KBM-7 (cell line): ENCODE measurements at places on chromosomes 4 and X.

DNA sequence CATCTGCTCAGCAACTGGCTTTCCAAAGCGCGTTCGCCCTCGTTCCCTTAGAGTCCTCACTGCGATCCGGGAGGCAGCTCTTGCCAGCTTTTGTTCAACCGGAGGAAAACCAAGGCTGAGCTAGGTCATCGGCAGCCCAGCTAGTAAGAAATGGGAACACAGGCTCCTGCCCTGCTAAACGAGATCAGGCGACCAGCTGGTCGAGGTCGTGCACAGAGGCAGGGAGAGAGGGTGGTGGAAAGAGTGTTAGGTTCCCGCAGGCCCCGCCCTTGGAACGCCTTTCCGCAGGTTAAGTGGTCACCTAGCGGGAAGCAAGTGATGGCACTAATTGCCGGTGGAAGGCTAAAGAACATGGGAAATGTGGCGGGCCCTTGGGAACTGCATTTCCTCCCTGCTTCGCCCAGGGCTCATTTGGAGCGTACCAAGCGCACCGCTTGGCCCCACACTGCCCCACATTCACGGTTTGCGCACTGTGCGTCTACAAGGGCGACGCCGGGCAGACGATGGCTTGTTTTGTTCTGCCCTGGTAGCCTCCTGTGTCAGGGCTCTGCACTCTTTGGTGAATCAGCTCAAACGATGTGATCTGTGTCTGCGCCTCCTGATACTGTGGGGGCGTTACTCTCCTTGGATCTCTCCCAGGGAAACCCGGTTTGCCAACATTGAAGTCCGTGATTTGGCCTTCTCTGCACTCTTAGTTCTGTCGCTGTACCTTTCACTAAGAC, 7.2 kb upstream of the PRDM8 start:
- DNase-seq, result no peak

DNA sequence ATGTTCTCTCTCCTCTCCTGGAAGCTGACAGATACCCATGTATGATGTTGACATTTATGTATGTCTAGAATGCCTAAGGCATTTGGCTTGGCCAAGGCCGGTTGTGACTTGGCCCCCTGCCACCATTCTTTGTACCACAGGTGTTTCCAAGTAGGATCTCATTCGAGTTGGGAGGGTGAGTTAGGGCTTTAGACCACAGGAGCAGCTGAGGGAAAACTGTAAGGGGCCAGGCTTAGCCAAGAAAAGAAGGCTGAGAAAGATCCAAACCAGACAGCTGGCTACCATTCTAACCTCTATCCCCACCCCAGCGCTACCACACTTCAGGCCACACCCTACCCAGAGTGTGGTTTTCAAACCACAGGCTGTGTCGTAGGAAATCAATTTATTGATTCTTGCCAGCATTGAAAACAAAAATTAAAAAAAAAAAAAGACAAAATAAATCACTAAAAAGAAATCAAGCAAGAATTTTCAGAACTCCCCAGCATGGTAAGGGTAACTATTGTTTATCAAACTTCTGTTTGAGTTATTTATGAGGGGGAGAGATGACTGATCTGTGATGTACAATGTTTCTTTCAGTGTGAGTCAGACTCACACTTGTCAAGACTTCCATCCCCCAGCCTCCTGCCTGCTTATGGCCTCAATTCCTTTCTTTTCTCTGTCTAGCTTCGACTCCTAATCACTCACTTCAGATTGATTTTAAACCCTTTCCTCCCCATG, 9.9 kb downstream of the TMSB4X start:
- DNase-seq, result peak; percentile 64

DNA sequence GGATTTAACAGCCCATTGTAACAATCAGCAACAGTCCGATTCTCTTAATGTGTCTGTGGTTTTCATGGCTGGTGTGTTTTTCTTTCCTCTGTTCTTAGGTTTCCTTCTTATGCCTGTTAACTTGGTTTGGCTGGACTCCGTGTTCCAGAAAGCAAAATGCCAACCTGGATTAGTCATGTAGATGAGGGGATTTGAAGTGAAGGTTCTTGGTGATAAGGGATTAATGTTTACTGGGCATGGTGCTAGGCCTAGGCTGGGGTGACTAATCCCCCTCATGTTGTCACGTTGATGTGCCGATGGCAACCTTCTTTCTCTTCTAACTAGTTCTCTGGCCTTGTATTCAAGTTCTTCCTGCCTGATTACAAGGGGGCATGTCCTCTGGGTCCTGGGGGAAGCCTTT, 85.9 kb downstream of the REPS2 start:
- DNase-seq, result no peak

GRCh38 chr4:78735697-78736096, 40.5 kb upstream of the BMP2K start:
- no peak for DNase-seq

DNA sequence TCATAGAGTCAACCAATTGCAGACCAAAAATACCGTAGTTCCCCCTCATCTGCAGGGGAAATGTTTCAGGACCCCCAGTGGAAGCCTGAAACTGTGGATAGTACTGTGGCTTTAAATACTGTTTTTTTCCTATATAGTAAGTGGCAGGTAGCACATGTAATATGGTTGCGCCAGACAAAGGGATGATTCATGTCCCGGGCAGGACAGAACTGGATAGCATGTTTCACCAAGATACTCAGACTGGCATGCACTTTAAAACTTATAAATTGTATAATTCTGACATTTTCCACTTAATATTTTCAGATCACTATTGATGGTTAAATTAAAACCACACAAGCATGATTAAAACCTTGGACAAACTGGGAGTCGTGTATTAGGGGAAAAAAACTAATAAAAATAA, 276.3 kb upstream of the AGA start:
- no peak for DNase-seq

GRCh38 chrX:26208012-26208411, 8.0 kb upstream of the MAGEB5 start:
- no peak for DNase-seq

- no peak for DNase-seq
Observed at GRCh38 chrX:9562851-9563250, 98.0 kb downstream of the TBL1X start.

DNA sequence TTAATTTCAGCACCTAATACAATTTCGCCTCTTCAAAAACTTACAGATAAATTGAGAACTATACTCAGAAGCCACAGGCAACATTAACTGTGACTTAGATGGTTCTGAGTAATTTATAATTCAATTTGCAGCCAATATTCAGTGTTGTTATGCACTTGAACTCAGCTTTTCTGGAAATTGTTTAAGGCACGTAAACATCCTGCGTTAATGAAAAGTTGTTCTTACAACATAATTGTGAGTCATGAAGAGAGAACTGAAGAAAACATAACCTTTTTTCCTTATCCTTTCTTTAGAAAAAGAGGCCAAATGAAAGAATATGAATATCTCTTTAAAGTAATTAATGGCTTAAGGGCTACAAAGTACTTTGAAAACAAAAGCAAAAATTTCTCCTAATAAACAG, 16.6 kb upstream of the H2AZ1 start:
- DNase-seq, result no peak

DNA sequence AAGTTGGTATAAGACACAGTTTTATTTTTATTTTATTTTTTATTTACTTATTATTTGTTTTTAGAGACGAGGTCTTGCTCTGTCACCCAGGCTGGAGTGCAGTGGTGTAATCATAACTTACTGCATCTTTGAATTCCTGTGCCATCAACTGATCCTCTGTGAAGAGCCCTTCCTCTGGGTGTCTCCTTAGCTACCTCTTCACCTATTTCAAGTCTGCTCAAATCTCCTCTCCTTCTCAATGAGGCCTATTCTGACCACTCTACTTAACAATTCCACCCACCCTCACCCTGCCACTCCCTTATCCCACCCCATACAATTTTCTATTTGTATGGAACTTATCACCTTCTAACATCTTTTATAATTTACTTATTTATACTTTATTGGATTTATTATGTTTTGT, 183.4 kb downstream of the PPP3CA start:
- DNase-seq, result no peak

DNA sequence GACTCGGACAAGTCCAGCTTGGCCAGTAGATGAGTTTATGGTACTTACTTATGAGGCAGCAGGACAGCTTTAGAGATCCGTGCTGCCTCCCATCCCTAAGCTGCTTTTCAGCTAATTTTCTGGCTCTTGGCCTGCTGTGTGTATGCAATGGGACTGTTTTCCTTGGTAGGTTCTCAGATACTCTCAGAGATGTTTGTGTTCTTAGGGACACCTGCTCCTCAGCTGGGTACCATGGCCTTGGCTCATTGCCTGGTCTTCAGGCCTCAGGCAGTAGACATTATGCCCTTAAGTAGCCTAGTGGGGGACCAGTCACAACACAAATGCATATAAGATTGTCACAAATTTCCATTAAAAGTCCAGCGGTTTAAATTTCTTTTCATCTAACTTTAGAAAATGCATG, 688.0 kb downstream of the PCDH7 start:
- DNase-seq, result no peak

GRCh38 chr4:15197005-15197404, 194.7 kb downstream of the CPEB2 start:
- peak; percentile 2 for DNase-seq

DNA sequence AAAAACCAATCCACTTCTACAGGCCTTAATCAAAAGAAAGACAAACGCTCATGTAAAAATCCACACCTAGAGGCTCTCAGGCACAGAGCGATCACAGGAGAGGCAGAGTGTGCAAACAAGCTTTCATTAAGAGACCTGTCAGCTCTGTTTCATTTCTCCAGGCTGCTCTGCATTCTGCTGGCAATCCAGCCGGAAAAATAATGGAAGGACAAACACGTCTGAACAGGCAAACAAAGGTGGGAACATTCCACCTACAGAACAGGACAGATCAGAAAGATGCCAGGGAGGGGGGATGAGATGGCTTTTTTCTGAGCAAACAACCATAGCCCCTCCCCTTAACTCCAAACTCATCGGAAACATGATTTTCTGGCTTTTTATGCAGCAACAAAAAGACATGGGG, 9.7 kb downstream of the SOD3 start:
- DNase-seq, result no peak

- DNase-seq, result no peak
Observed at GRCh38 chr4:147678796-147679549, 5.0 kb downstream of the PRMT9 start.

DNA sequence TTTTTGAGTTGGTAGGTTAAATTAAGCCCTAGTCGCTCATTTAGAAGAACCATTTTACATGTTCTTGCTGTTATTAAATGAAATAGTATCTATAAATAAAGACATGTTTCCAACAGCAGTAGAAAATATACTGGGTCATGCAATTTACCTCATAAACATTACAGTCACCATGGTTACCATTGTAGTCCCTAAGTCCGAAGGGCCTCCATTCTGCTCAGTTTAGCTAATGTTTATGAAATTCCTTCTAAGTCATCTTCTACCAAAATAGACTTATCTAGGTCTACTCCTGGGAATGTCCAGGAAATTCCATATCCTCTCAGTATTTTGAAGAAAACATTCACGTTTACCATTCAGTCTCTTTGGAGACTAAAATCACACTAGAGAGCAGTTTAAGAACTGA, 292.5 kb upstream of the DCAF8L1 start:
- DNase-seq, result no peak

DNA sequence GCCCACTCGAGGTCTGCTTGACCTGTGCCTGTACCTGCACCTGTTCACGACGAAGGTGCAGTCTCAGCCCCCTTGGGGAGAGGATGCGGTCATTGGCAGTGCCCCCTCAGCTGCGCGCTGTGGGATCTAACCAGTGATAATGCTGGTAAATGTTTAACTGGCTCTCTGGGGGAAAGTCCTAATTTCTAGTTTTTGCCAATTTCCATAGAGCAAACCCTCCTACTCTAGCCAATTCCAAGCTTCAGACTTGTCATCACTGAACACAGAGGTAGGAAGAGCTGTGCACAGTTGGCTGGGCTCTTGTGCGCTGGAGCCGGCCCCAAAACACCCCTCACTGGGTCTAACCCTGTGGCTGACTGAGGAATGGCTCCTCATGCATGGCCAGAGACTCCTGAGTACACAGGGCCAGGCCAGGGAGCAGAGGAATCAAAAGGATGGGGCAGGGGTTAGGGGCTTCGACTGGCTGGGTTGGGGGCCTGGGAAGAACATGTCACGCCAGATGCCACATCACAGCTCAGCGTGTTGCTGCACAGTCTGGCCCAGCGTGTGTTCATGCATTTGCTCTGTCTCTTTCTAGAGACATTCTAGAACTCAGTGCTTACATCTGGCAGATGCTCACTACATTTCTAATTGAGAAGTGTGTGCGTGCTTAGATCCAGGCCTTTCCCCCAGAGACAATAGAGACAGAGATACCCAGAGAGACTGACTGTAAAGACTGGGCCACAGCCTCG, 270.8 kb downstream of the BCOR start:
- no peak for DNase-seq

DNA sequence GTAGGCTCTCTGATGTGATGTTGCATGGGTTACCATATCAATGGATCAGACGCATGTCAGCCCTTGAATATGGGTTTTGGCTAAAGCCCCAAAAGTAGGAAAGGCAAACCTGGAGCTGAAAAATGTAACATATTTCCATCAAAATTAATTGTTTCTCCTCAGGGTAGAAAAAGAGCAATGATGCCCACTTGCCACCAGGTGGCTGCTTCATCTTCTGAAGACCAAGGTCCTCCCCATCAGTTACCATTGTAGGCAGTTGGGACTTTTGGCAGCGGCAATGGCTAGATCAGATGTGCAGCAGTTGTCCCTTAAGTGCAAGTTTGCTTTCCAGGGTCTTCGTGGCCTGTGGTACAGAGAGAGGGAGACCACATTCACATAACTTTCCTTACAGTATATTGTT, 118.2 kb downstream of the NAF1 start:
- peak; percentile 9 for DNase-seq

DNA sequence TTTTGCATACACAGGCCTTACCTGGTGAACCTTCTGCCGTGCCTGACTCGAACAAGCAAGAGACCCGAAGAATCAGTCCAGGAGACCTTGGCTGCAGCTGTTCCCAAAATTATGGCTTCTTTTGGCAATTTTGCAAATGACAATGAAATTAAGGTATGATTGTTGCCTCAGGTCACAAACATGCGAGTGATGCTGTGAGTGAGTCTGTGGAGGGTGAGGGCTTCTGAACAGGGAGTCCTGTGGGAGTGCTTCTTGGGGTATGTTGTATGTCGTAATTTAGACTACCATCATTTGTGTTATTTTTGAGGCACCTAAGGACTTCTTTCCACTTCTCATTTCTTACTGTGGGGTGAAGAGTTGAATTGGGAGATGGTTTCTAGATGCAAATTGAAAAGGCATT, 32.8 kb downstream of the HTT start:
- DNase-seq, result no peak
